ENCODE measurements at places on chromosomes 2 and 18.

GRCh38 chr18:24631243-24632025 is 171.0 kb downstream of the HRH4 start:
- DNase-seq = no peak

GRCh38 chr2:42086500-42086953 is 38.7 kb downstream of the PKDCC start:
- no peak for DNase-seq

DNA sequence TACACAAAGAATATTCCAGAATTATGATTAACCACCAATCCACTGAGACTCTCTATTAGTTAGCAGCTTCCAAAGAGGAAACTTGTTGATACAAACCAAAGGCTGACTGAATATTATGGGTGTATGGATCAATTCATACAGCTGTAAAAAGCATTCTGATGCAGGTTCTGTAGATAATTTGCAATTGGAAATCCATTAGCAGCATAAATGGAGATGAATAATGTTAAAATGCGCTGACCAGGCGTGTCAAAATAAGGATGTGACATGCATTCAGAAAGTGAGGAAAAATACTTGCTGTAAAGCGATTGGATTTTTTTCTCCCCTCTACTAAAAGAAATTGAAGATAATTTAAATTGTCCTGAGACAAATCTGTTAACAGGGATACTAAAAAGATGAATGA is 169.0 kb upstream of the DDX18 start:
- no peak for DNase-seq

- DNase-seq = no peak
Observed at GRCh38 chr2:191688934-191689695, 11.2 kb downstream of the NABP1 start.

DNA sequence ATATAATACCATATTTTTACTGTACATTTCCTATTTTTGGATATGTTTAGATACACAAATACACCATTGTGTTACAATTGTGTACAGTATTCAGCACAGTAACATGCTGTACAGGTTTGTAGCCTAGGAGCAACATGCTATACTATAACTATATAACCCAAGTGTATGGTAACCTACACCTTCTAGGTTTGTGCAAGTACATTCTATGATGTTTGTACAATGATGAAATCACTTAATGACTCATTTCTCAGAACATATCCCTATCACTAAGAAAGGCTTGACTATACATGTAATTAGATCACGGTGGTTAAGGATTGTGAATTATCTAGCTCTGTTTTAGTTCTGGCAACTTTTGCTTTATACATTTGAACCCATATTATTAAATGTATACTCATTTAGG is 31.3 kb downstream of the NPHP1 start:
- no peak for DNase-seq

DNA sequence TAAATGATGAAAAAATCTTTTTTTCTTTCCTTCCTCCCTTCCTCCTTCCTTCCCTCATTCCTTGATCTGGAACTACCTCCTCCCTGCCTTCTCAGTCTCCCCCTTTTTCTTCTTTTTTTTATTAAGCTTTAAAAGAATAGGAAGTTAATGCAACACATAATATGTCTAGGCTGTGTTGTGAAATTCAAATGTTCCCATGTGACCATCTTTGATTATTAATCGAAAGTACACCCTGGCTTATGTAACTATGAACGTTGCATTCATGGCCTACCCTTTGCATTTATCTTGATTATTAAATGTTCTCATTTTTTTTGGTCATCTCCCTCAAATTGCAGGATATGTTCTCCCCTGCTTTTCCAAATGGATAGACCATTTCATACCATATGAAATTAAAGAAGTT is 376.0 kb downstream of the DSEL start:
- DNase-seq = no peak

GRCh38 chr2:165757906-165758675 is 36.0 kb downstream of the GALNT3 start:
- no peak for DNase-seq

DNA sequence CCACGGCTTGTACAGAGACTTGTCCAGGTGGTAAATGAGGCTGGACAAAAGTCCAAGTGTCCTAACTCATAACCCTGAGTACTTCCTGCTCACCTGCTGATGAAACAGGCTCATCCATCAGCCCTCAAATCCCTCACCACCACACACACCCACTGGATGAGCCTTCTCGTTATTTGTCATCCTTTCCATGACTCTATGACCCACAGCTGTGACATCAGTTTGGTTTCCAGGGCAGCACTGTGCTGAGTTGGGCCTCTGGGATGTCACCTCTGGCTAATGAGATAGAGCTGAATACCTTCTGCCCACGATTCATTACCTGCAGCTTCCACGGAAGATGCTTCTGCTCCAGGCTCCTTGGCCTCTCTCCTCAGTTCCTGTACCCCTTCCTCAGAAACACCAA is 39.4 kb downstream of the SLC14A2 start:
- no peak for DNase-seq

DNA sequence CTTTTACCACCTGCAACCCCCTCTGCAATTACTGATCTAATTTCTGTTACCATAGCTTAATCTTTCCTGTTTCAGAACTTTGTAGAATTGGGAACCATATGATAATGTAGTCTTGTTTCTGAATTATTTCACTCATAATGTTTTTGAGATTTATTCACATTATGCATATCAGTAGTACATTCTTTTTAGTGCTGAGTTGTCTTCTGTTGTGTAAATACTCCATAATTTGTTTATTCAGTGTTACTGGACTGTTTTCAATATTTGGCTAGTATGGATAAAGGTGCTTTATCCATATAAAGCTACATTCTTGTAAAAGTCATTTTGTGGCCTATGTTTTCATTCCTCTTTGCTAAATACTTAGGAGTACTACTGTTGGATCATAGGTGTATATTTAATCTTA is 152.5 kb downstream of the TAF4B start:
- no peak for DNase-seq

- no peak for DNase-seq
Observed at GRCh38 chr2:237942513-237942899, 24.3 kb upstream of the UBE2F start.

- DNase-seq = no peak
Observed at GRCh38 chr2:65368468-65368867, 63.9 kb downstream of the SPRED2 start.

DNA sequence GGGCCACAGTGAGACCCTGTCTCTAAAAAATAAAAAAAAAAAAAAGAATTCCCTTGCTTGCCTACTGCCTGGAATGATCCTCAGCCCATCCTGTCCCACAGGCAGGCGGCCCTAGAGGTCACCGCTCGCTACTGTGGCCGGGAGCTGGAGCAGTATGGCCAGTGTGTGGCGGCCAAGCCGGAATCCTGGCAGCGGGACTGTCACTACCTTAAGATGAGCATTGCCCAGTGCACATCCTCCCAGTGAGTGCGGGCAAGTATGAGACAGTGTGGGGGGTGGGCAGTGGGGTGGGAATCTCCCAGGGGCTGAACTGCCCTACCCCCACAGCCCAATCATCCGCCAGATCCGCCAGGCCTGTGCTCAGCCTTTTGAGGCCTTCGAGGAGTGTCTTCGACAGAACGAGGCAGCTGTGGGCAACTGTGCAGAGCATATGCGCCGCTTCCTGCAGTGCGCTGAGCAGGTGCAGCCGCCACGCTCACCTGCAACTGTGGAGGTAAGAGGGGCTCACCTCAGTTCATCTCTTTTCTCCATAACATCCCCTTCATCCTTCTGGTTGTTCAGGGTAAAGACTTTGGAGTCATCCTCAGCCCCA is 1.6 kb downstream of the CHCHD5 start:
- no peak for DNase-seq

DNA sequence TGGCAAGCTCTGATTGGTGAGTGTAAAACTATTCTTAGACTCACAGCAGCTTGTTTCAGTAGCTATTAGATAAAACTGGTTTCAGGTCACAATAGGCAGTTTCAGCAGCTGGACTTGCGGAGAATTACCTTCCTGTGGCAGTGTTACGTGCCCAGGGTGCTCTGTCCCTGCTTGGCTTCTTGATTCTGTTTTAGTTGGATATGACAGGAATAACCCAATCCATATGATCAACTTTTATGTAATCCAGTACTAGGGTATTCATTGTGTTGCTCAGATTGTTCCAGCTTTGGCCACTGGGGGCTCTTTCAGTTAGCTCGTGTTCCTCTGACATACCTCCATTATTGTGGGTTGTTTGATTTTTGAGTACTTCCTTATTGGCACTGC is 43.1 kb downstream of the INPP4A start:
- DNase-seq = peak; percentile 51

DNA sequence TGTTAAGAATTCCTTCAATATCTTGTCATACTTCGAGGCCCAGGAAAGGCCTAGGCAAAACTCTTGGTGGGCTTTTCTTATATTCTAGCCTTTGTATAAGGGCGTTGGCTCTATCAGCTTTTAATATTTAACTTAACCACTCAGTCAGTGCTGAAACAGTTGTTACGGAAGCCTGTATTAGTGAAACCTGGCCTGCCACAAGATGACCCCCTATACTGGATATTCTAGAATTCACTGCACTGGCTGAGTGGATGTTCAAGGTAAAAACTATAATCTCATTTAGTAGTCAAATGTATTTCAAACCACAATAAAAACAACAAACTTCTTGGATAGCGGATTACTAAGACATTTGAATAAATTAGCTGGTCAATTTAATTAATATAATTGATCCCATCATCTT is 91.7 kb upstream of the HNMT start:
- no peak for DNase-seq

- no peak for DNase-seq
Observed at GRCh38 chr2:44934038-44934982, 7.2 kb upstream of the SIX3 start.

DNA sequence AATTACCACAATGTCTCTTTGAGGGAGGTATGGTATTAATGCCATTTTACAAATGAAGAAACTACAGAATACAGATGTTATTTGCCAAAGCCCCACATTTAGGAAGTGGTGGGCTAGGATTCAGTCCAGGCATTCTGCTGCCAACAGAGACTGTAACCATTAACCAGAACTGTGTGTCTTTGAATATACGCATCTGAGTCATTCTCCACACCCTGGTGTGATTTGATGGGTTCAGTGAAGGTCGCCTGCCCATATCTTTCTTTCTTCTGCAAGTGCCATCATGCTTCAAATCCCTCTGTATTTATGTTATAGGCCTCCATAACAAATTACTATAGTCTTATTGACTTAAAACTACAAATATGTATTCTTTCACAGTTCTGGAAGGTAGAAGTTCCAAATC is 479.0 kb upstream of the DCC start:
- DNase-seq = no peak

DNA sequence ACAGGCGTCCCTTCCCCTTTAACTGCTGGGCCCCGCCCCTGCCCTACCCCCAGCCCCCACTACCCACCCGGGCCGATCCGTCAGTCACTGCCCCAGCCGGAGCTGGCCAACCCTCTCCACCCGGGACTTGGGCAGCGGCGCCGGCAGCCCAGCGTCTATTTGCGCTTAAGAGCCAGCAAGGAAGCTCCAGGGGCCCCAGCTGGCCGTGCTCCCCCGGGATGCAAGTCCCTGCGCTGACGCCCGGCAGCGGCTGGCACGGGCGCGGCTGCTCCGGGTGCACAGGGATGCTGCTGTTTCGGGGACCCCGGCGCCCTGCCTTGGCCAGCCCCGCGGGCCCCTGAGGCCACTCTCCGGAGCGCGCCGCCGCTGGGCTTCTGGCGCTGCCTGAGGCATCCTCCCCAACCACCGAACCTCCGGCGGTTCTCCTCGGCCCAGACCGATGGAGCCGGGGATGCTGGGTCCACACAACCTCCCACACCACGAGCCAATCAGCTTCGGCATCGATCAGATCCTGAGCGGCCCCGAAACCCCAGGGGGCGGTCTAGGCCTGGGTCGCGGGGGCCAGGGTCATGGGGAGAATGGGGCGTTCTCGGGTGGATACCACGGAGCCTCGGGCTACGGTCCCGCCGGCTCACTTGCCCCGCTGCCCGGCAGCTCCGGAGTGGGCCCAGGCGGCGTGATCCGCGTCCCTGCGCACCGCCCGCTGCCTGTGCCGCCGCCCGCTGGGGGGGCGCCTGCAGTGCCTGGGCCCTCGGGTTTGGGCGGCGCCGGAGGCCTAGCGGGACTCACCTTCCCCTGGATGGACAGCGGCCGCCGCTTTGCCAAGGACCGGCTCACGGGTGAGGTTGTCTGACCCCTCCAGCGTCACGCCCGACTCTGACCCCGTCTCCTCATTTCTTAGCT is at the start of gene TLX2:
Gene TLX2, plus strand, starts transcription at position 83 of the 903 bp plus-strand sequence. Its CDS starts 357 bp downstream, at position 440.
- DNase-seq = no peak

DNA sequence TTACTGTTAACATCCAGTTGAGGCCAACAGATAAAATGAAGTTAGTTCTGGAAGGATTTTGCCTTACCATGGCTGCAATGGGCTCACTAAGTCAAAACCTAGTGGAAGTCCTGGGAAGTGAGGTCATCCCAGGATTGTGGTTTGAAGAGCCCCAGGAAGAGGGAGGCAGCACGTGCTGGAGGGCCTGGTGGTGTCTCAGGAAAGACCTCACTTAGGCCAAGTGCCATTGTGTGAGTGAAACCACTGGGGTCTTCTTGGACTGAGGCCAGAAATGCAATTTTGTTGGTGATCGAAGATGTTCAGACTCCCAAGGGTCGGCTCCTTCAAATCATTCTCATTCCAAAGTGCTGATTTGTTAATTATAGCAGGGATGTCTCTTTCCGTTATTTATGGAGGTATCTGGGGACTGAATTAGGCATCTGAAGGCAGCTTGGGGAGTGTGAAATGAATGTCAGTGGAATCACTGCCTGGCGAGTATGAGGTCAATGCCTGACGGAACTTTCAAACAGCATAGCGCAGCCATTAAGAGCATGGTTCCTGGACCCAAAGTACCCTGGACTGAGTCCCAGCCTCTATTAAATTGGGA is 60.0 kb downstream of the IL1R2 start:
- DNase-seq = no peak

- DNase-seq = no peak
Observed at GRCh38 chr2:69018678-69019095, 5.7 kb downstream of the ANTXR1 start.

- DNase-seq = no peak
Observed at GRCh38 chr2:85702172-85702571, 8.0 kb downstream of the GNLY start.

GRCh38 chr18:76993573-76993972 is 139.0 kb downstream of the MBP start:
- DNase-seq = no peak

GRCh38 chr18:8329186-8329771 is 280.0 kb upstream of the RAB12 start:
- no peak for DNase-seq

DNA sequence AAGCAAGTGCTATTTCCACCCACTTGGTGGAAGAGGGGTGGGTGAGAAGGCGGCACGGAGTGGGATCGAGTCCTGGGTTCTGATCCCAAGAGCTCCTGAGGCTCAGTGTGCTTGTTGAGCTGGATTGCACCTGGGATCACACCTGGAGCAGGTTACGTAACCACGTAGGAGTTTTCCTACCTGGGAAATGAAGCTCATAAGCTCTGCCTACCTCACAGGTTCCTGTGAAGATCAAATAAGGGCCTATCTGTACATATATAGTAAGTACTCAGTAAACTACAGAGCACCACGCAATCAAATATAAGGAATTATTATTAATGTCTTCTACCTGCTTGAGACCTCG is 11.0 kb downstream of the NPC1 start:
- DNase-seq = no peak

- no peak for DNase-seq
Observed at GRCh38 chr2:156229724-156230362, 102.7 kb downstream of the NR4A2 start.

All from stimulated activated CD4-positive, alpha-beta T cell treated with anti-CD3 and anti-CD28 coated beads, Interleukin-4, amount 100 ng/mL, for 1 hour (primary cell).